Prostate gland (tissue), 2 donors: ENCODE measurements at places on chromosomes 5 and 9. TPM values are rescaled to one million over a fixed set of nuclear protein-coding genes. Genes with fewer than 3 reads are reported as not detected.
A peak's percentile ranks its signal among the peaks of the same experiment; 100 is the strongest.

The CDK9 gene
- total RNA-seq: 60.3 TPM

The PCDHA11 gene
- 0.85 TPM for total RNA-seq

The TNPO1 gene
- total RNA-seq: 113 TPM

The LCN15 gene
- 0.40 TPM for total RNA-seq

The CCL28 gene
- total RNA-seq: 4.4 TPM

The PPIC gene
- total RNA-seq: 11.5 TPM

The TPRN gene
- total RNA-seq: 30.4 TPM

GRCh38 chr9:104944356-104944755 is 16.4 kb upstream of the ABCA1 start:
- H3K27me3 ChIP-seq: no peaks in the 10 kb centered on the region
- H3K27ac ChIP-seq: no peak overlapping the region
- H3K4me1 ChIP-seq: no peaks in the 10 kb centered on the region

DNA sequence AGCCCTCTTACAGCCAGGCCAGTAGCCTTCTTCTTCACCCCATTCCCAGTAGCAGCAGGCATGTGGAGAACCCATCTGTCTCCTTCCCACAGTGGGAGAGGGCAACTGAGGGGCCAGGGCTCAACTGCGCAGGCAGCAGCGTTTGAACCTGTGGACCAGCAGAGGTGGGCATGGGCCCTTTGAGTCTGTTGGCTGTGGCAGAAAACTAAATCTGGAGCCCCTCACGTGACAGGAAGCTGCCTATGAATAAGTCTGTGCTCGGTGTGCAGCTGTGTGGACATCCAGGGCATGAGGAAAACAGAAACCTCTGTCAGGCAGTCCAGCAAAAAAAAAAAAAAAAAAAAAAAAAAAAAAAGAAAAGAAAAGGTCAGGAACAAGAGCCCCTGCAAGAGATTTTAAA is 189.2 kb upstream of the NR3C1 start:
- DNase-seq: no peak
- H3K27ac ChIP-seq: no peak overlapping the region
- no peak overlapping the region for H3K4me3 ChIP-seq
- no peaks in the 10 kb centered on the region for H3K4me1 ChIP-seq
- H3K27me3 ChIP-seq: no peaks in the 10 kb centered on the region

GRCh38 chr9:71693607-71694006 is 74.7 kb downstream of the CEMIP2 start:
- no peak overlapping the region for H3K27ac ChIP-seq
- H3K4me3 ChIP-seq: no peak overlapping the region
- no peaks in the 10 kb centered on the region for H3K27me3 ChIP-seq
- H3K36me3 ChIP-seq: no peaks in the 10 kb centered on the region

DNA sequence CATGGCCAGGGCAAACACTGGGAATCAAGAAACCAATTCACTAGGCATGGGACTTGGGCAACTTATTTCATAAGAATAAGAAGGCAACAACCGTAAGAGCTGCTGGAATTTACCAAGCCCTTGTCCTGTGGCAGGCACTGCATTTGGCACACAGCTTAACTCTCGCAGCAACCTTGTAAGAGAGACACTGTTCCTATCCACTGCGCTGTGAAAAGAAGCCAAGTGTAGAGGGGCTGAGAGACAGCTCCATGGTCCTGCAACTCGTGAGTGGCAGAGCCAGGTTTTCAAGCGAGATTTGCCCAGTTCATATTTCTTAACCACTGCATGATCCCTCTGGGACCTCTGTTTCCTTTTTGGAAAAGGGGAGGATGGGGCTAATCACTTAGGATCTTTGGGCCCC is 129.3 kb upstream of the STC2 start:
- no peaks in the 10 kb centered on the region for H3K27me3 ChIP-seq
- H3K4me1 ChIP-seq: no peaks in the 10 kb centered on the region
- DNase-seq: no peak

DNA sequence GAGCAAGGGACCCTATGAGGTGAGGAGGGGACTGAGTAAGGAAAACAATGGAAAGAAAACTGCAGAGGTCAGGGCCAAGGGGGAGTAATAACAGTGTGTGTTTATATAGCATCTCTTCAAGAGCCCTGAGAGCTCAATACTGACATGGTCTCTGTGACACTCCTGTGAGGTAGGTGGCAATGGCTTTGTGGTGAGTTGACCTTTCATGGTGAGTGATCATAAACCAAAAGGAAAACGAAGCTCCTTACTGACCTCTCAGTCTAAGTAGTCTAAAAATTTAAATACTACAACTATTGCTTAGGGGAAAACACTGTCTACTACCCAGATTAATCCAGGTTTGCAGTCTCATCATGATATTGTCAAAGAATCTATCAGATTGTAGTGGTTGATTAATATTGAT is 130.9 kb downstream of the SNCAIP start:
- no peak overlapping the region for H3K27ac ChIP-seq
- H3K36me3 ChIP-seq: no peaks in the 10 kb centered on the region
- DNase-seq: no peak
- no peaks in the 10 kb centered on the region for H3K4me1 ChIP-seq

GRCh38 chr5:139636975-139637408 is 11.2 kb upstream of the CXXC5 start:
- H3K27ac ChIP-seq: peak overlapping the region; percentile 92
- peaks cover 21% of the 10 kb centered on the region for H3K4me1 ChIP-seq
- peak overlapping the region; percentile 45 for H3K4me3 ChIP-seq
- no peaks in the 10 kb centered on the region for H3K36me3 ChIP-seq
- no peaks in the 10 kb centered on the region for H3K27me3 ChIP-seq

- no peaks in the 10 kb centered on the region for H3K36me3 ChIP-seq
- peak; percentile 53 for DNase-seq
- H3K27me3 ChIP-seq: no peaks in the 10 kb centered on the region
- no peak overlapping the region for H3K4me3 ChIP-seq
- H3K4me1 ChIP-seq: peaks cover 4% of the 10 kb centered on the region
Observed at GRCh38 chr9:126363847-126364671, 37.4 kb downstream of the MVB12B start.

- DNase-seq: no peak
- no peaks in the 10 kb centered on the region for H3K4me1 ChIP-seq
- H3K36me3 ChIP-seq: no peaks in the 10 kb centered on the region
- H3K27ac ChIP-seq: no peak overlapping the region
Observed at GRCh38 chr5:2153350-2153749, 270.6 kb upstream of the IRX4 start.

DNA sequence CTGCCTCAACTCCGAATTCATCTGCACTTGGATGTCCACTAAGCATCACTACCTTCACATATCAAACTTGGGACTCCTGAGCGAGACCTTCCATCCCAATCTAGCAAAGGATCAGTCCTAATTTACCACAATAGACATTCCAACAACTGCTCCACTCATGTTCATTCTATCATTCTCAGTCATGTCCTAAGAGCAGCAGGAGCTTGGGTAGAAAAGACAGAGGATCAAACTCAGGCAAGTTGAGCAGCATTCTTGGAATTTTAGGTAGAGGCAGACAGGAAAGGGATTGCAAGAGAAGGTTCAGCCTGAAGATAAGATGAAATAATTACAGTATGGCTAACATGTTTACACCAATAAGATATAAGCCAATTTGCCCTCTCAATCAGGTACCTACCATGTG is 51.7 kb downstream of the AUH start:
- H3K36me3 ChIP-seq: no peaks in the 10 kb centered on the region
- H3K27ac ChIP-seq: no peak overlapping the region
- DNase-seq: no peak
- H3K27me3 ChIP-seq: no peaks in the 10 kb centered on the region

DNA sequence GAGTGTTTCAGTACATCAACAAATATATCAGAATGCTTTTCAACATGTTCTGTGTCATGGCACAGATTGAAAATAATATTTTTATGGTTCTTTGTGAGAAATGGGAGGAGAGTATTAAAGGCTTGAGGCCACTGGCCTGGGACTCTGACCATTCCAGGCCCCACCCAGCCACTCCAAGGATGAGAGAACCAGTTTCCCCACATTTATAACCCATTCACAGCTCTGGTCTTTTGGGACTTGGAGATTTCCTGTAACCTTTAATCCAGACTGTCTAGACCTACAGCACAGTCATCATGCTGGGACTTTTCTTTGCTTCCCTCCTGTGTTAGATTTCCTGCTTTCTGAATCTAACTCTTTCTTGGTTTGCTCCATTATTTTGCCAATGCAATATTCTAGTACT is 389.6 kb downstream of the KIAA0825 start:
- no peaks in the 10 kb centered on the region for H3K4me1 ChIP-seq
- no peak for DNase-seq
- H3K4me3 ChIP-seq: no peak overlapping the region
- no peak overlapping the region for H3K27ac ChIP-seq

GRCh38 chr9:121439711-121440664 is 59.7 kb downstream of the GGTA1 start:
- H3K4me1 ChIP-seq: no peaks in the 10 kb centered on the region
- H3K36me3 ChIP-seq: no peaks in the 10 kb centered on the region
- no peaks in the 10 kb centered on the region for H3K27me3 ChIP-seq
- no peak for DNase-seq
- no peak overlapping the region for H3K27ac ChIP-seq
- no peak overlapping the region for H3K4me3 ChIP-seq

- no peaks in the 10 kb centered on the region for H3K4me1 ChIP-seq
- H3K27me3 ChIP-seq: no peaks in the 10 kb centered on the region
- no peak for DNase-seq
- H3K27ac ChIP-seq: no peak overlapping the region
Observed at GRCh38 chr5:168020542-168021294, 270.7 kb upstream of the WWC1 start.

- no peaks in the 10 kb centered on the region for H3K27me3 ChIP-seq
- no peak overlapping the region for H3K4me3 ChIP-seq
- H3K27ac ChIP-seq: no peak overlapping the region
- no peaks in the 10 kb centered on the region for H3K36me3 ChIP-seq
Observed at GRCh38 chr5:9646843-9647242, 16.7 kb upstream of the TAS2R1 start.

DNA sequence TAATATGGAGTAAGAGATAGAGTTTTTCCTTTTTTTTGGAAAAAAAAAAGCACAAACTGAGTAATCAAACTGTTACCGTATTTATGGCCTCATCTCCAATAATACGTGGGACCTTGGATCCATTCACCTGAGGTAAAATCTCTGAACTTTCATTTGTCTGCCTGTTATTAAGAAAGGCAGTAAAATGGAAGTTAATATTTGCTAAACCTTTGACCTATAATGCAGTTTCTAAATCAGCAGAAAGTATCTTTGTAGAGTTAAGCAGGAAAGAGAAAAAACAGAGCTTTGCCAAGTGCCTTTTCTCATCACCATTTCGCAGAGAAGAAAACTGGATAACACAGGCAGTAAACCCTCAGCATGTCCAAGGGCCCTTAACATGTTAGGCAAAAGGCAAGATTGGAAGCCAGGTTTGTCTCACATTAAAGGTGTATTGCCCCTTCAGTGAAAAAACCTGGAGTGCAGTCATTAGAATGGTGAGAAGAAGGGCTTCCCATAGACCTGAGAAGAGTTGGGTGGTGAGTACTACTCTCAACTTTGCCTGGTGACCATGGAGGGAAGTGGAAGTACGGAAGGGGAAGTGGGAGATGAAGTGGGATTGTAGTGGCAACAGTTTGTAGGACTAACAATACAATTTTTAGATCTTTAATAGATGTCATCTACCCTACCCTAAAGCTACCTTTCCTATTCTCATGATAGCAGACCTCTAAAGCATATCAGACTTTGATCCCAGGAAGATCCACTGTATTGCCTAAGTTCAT is 65.4 kb upstream of the GRAMD2B start:
- no peaks in the 10 kb centered on the region for H3K4me1 ChIP-seq
- no peak for DNase-seq
- no peak overlapping the region for H3K4me3 ChIP-seq
- no peak overlapping the region for H3K27ac ChIP-seq

GRCh38 chr5:53256746-53257145 is 147.2 kb upstream of the MOCS2 start:
- no peaks in the 10 kb centered on the region for H3K36me3 ChIP-seq
- no peaks in the 10 kb centered on the region for H3K27me3 ChIP-seq
- H3K4me3 ChIP-seq: no peak overlapping the region
- no peak overlapping the region for H3K27ac ChIP-seq

DNA sequence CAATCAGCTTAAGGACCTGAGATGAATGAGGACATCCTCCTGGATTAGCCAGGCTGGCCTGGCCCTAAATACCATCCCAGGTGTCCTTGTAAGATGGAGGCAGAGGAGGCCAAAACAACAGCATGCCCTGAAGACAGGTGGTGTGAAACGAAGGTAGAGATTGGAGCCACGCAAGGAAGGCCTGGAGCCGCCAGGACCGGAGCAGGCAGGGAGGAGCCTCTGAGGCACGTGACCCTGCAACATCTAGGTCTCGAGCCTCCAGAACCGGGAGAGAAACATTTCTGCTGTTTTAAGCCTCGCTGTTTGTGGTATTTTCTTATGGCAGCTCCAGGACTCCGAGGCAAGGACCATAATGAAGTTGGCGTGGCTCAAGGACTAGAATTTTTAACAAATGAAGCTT is 9.7 kb upstream of the COL5A1 start:
- no peaks in the 10 kb centered on the region for H3K4me1 ChIP-seq
- H3K27ac ChIP-seq: no peak overlapping the region
- H3K27me3 ChIP-seq: no peaks in the 10 kb centered on the region
- H3K4me3 ChIP-seq: no peak overlapping the region
- H3K36me3 ChIP-seq: no peaks in the 10 kb centered on the region

- H3K4me1 ChIP-seq: no peaks in the 10 kb centered on the region
- H3K36me3 ChIP-seq: no peaks in the 10 kb centered on the region
- no peak for DNase-seq
- H3K4me3 ChIP-seq: no peak overlapping the region
Observed at GRCh38 chr5:121497176-121497575, 354.5 kb upstream of the FTMT start.

DNA sequence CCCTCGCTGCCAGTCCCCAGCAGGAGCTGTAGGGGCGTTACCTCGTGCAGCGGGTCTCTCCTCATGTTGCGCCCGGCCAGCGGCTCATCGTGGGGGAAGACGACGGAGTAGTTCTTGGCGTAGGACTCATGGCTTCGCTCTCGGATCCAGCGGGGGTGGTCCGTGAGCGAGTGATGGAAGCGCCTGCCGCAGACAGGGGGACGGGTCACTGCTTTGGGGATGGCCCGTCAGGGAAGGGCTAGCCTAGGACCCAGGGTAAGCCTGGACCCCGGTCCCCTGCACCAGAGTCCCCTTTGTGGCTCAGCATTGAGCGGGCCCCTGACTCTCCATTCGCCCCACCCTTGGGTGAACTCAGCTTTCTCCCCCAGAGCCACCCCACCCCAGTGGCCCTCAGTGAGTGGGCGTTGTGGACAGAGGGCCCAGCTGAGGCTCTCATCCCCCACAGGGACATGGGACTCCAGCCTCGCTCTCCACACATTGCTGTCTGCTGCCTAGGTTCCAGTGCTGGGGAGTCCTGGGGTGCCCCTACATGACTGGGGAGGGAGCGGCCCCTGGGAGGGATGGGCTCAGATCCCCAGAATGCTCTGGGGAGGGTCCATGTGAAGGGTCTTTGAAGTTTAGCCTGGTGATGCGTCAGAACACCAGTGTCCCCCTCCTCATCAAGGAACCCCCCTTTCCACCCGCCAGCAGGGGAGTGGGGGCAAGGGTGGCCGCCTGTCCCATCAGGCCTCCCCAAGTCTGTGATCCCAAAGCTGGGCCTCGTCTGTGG is 29.7 kb downstream of the SARDH start:
- no peaks in the 10 kb centered on the region for H3K4me1 ChIP-seq
- no peak for DNase-seq
- no peaks in the 10 kb centered on the region for H3K36me3 ChIP-seq
- H3K27me3 ChIP-seq: no peaks in the 10 kb centered on the region

GRCh38 chr5:29131285-29131684 is 2062.2 kb upstream of the CDH6 start:
- H3K4me1 ChIP-seq: no peaks in the 10 kb centered on the region
- no peak for DNase-seq
- no peaks in the 10 kb centered on the region for H3K27me3 ChIP-seq
- no peak overlapping the region for H3K27ac ChIP-seq
- no peaks in the 10 kb centered on the region for H3K36me3 ChIP-seq
